Iris pigment epithelial cell (primary cell): ENCODE measurements at places on chromosomes 4 and X.
A peak's percentile ranks its signal among the peaks of the same experiment; 100 is the strongest.

DNA sequence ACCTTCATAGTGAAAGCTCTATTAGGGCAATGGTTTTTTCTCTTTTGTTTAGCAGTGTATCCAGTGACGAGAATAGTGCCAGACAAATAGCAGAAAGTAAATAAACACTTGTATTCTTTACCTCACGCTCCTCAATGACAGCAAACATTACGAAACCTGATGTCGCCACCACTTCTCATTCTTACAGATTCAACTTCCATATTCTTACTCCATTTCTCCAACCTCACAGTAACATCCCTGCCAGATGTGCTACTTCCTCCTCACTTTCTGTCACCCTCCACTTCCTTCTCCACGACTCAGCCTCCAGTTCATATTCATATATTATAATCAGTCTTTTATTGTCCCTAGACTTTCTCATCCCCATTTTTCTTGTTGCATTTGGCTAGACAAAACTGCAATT lies 1956.2 kb upstream of the AGA start:
- DNase-seq: no peak

DNA sequence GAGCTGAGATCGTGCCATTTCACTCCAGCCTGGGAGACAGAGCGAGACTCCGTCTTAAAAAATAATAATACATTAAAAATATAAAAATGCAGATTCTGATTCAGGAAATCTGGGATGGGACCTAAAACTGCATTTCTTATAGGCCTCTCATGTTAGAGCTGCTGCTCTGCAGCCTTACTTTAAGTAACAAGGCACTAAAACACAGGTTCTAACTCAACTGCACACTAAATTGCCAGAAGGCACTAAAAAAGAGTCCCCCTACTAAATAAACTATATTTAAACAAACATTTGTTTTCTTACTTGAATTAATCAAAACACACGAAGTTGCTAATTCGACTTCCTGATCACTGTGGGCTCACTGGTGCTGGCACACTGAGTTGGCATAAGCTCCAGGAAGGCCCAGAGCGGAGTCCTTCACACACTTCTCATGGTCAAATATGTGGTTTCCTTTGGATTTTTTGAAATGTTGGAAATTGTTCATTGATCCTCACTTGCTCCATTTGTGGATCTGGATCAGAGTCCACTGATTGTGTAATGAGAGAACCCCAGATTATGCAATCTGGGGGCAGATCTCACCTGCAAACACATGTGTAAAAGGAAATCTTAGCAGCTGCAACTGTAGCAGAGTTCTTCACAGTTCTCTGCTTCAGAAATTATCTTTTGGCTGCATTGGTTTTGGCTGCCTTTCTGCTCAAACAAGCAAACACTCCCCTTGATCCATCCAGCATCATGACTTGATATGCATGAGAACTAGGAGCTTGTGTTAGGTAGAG lies 59.3 kb downstream of the AFF1 start:
- DNase-seq: no peak

GRCh38 chr4:11038926-11039325 lies 354.4 kb upstream of the CLNK start:
- DNase-seq: peak; percentile 9

- DNase-seq: peak; percentile 32
Measured at GRCh38 chr4:87410679-87411078, 11.7 kb upstream of the NUDT9 start.

GRCh38 chr4:80486603-80487002 lies 151.1 kb downstream of the CFAP299 start:
- no peak for DNase-seq

GRCh38 chr4:59223292-59223941 lies 1976.7 kb upstream of the ADGRL3 start:
- no peak for DNase-seq

- no peak for DNase-seq
Measured at GRCh38 chr4:70714079-70714887, 7.5 kb upstream of the RUFY3 start.

- no peak for DNase-seq
Measured at GRCh38 chr4:113293674-113294073, 244.2 kb downstream of the ANK2 start.

- DNase-seq: no peak
Measured at GRCh38 chr4:120812216-120812615, 110.3 kb downstream of the PRDM5 start.

GRCh38 chr4:94523617-94524016 lies 71.9 kb downstream of the PDLIM5 start:
- peak; percentile 85 for DNase-seq

DNA sequence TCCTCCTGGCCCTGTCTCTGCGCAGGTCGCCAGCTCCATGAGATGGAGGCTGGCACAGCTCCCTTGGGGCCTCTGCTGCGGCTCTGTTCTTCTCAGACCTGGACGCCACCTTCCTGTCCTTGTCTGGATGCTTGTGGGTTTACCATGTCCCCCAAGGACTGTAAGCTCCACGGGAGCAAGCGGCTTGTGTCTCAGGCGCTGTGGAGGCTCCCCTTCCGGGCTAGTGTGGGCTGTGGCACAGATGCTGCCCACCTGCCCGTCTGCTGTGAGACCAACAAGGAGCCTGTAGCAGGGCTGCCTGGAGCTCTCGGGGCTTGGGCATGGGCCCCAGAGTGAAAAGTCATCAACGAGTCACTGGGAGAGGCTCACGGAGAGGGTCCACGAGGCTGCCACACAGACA lies 25.2 kb downstream of the NAT8L start:
- DNase-seq: no peak

DNA sequence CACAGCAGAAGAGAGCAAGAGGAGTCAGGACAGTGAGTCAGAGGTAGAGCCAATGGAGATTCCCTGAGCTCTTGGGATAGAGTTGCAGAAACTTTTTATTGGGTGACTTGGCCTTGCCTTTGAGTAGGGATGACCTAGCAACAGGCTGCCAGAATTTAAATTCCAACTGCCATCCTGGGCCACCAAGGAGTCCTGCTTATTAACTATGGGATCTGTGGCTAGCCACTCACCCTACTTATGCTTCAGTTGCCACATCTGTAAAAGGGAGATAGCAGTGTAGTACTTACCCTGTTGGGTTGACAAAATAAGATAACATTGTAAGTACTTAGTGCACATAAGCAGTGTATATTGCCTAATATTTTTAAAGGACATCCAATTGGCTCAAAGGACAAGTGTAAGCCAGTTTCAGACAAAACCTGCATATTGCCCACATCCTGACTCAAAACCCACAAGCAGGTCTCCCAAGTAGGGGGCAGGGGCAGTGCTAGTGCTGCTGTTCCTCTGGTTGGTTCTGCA lies 43.5 kb upstream of the TMEM164 start:
- no peak for DNase-seq

GRCh38 chr4:177632481-177632880 lies 190.2 kb upstream of the AGA start:
- peak; percentile 0 for DNase-seq

GRCh38 chr4:86683167-86683566 lies 89.1 kb downstream of the PTPN13 start:
- DNase-seq: no peak

GRCh38 chr4:185013417-185014125 lies 4.7 kb upstream of the HELT start:
- DNase-seq: no peak

DNA sequence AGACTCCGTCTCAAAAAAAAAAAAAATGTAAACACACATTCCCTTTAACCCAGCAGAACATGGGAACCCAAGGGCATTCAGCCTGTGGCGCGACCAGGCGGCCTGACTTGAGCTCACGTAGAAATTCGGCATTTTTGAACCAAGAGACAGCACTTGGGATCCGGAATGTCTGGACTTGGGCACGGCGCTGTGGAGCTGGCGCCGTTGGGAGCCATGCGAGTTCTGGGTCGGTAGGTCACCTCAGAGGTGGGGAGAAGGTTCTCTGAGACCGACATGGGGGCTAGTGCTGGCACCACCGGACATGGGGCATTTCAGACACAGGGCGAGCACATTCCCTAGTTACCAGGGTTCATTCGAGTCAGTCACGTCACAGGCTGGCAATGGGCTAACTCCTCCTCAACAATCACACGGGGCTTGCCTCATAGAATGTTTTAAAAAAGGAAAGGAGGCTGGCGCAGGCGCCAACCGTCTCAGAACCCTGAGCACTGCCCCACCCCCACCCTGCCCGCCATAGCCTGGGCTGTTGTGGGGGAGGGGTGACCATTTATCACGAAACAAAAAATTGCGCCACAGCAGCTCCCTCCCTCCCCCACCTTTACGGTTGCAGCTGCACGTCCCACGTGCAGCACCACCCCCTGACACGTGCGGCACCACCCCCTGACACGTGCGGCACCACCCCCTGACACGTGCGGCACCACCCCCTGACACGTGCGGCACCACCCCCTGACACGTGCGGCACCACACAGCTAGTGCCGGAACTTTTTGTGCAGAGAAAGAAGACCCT lies at the start of gene TEX28:
TSS of gene TEX28 (minus strand) at position 334 of the 784 bp plus-strand sequence. CDS start 3,007 bp downstream, outside the sequence.
- no peak for DNase-seq

GRCh38 chrX:9767375-9767774 lies 1.7 kb upstream of the GPR143 start:
- DNase-seq: no peak

- no peak for DNase-seq
Measured at GRCh38 chr4:25915353-25915705, 1.3 kb downstream of the SMIM20 start.

DNA sequence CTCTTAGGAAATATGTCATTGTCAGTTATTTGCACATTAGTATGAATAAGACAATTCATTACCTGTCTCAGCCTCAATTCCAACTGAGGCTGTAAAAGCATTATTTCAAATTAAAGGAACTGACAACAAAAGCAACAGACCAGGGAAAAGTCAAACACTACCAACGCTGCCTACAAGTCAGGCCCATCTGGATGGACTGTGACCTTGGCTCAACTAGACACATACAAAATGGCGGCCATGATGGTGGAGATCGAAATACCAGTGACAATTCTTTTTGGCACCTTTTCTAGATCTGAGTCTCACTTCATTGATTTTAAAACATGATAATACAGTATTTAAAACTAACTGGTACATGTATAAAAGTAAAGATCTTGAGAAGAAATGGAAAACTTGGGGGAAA lies 160.7 kb downstream of the DHX15 start:
- no peak for DNase-seq

DNA sequence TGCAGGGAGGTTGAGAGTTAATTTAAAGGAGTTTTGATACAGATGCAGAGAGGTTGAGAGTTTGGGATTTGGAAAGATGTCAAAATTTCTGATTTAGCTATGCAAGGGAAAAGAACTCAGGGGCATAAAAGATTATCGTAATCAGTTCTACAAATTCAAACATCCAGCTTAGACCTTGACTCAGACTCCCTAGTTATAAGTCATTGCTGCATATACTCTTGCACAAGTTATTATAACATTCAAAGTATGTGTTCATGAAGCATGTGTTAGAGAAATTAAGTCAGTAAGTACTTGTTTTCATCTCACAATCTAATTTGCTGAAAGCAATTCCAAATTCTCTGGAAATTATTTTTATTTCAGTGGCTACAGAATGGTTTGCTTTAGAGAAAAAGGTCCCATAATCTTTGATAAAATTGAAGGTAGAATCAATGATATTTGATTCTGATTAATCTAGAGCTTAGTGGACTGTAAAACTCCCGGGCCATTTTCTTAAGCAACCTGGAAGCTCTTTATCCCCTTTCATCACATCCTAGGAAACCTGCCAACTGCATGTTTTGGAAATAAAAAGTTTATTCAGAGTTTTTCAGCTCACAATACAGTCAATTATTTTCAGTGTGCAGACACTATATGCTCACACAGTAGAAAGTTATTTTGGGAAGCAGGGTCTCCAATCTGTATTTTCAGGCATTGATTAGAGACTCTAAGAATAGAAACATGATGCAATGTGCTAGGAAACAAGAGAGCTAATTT lies 132.9 kb upstream of the SPANXC start:
- DNase-seq: peak; percentile 56

- DNase-seq: peak; percentile 19
Measured at GRCh38 chr4:108492816-108493595, 127.4 kb upstream of the RPL34 start.

DNA sequence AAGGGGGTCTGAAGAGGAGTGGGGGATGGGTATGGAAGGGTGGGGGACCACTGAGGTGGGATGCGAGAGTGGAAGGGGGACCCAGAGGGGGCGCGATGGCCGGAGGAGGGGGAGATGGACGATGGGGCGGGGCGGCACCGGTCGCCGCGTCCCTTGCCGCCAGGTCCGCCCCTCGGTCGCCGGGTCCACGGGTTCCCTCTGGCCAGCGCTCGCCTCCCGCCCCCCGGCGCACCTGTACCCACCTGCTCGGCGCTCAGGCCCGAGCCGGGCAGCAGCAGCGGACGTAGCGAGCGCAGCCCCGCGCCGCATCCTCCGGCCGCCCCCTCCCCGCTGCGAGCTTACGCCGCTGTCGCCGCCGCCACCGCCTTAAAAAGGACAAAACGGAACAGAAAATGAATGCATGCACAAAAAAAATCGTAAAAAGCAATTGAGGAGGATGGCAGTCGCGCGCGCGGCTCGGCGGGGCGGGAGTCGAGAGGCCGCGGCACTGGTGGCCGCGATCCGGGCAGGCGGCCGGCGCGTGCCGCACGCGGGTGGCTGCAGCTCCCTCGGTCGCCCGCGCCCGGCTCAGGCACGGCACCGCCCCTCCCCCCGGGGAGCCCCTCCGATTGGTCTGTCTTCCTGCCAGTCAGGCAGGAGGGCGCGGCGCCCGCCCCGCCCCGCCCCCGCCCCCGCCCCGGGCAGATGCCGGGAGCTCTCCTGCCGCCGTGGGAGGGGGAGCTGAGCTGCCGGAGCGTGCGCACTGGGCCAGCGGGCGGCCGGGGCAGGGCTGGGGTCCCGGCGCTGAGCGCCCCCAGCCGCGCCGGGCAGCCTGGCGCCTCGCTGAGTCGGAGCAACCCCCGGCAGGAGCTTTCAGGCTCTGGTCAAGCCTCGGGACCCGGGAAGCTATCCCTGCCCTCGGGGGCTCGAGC lies at the start of gene JAKMIP1:
TSS of gene JAKMIP1 (minus strand) at position 539 of the 911 bp plus-strand sequence. CDS start 87,699 bp downstream, outside the sequence.
- DNase-seq: peak; percentile 49

- no peak for DNase-seq
Measured at GRCh38 chrX:151973851-151974335, 583 bp downstream of the GABRE start.

GRCh38 chrX:101206471-101206870 lies 13.1 kb upstream of the DRP2 start:
- DNase-seq: peak; percentile 58

GRCh38 chr4:174387143-174387542 lies 103.4 kb downstream of the CEP44 start:
- DNase-seq: no peak

GRCh38 chr4:108168671-108169523 lies at the start of gene LEF1:
Gene LEF1, minus strand, starts transcription at chr4:108168932. Its CDS starts 1,165 bp downstream, at chr4:108167767.
- peak; percentile 45 for DNase-seq
